Sciatic nerve (tissue), 2 donors: ENCODE measurements at places on chromosomes 1 and 21.

DNA sequence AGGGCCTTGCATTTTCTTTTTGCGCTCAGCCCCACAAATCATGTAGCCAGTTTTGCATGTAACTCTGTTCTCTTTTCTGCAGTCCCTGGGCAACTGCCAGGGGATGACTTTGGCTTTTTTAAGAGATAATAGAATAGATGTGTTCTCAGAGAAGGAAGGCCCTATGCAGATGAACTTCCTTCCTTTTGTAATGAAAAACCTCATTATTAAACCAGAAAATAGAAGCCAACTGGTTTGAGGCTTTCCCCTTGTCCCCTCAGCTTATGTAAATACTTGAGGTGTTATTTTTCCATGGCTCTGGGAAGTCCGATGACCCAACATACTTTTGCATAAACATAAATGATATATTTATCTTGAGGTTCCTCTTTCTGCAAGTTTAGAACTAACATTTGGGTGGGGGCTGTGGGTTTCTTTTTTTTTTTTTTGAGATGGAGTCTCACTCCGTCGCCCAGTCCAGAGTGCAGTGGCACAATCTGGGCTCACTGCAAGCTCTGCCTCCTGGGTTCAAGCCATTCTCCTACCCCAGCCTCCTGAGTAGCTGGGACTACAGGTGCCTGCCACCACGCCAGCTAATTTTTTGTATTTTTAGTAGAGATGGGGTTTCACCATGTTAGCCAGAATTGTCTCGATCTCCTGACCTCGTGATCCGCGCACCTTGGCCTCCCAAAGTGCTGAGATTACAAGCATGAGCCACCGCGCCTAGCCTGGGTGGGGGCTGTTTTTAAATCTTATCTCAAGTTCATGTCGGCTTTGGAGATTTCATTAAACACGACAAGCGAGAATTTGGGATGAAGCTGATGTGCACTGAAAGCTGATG, 14.4 kb upstream of the FCRL5 start:
- no peak for DNase-seq

GRCh38 chr1:230730977-230731376, 16.2 kb upstream of the CAPN9 start:
- no peak for DNase-seq

DNA sequence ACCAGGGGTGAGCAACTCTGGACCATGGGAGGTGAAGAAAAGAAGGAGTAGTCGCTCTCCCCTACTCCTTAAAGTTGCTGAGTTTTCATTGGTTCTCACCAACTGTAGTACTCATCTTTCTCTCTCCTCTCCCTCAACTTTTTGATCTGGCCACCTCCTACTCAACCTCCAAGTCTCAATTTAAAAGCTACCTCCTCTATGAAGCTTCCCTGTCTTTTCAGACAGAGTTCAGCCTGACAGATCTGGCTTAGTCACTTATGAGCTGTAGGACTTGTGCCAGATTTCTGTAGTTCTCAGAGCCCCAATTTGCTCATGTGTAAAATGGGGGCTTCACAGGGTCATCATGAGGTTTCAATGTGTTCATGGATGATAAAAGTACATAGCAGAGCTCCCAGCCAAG, 34.5 kb upstream of the HTR1D start:
- no peak for DNase-seq

GRCh38 chr21:42674351-42674940, 21.0 kb downstream of the PDE9A start:
- DNase-seq, result peak; percentile 74

- no peak for DNase-seq
These were observed 9.6 kb downstream of the DISC1 start for GRCh38 chr1:231636157-231636556.

DNA sequence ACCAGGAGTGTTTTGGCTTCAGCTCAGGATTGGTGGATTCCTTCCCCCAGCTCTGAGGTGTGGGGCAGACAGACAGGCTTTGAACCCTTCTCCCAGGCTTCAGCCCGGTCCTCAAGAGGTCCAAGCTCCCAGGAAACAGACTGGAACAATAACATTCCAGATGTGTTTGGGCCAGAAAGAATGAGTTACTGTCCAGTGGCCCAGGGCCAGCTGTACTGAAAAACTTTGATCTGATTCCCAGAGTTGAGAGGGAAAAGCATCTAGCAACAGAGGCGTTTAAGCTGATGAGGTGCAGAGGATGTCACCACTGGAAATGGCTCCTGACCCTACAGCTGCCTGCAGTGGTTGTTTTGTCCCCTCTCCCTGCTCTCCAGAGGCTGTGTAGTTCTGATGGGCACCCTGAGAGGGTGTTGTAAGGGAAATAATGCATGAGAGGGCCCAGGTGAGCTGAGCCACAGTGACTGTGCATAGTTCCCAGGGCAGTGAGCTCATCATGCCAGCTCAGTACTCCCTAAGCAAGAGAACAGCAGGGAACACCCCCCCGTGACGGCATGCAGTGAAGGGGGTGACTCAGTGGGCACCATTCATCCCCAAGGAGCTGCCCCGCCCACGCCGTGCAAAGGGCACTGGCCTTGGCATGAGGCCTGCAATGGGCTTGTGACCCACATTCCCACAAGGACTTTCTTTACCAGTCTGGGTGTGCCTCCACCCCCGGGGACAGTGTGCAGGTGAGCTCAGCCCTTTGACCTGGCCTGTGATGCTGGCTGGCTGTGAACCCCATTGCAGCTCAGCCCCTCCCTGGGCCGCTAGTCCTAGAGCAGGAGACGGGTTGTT, 13.8 kb upstream of the SFN start:
- peak; percentile 81 for DNase-seq

- no peak for DNase-seq
These were observed 253.0 kb downstream of the FGGY start for GRCh38 chr1:59549903-59550302.
